ENCODE measurements at places on chromosomes 3 and 15.
A peak's percentile ranks its signal among the peaks of the same experiment; 100 is the strongest.

DNA sequence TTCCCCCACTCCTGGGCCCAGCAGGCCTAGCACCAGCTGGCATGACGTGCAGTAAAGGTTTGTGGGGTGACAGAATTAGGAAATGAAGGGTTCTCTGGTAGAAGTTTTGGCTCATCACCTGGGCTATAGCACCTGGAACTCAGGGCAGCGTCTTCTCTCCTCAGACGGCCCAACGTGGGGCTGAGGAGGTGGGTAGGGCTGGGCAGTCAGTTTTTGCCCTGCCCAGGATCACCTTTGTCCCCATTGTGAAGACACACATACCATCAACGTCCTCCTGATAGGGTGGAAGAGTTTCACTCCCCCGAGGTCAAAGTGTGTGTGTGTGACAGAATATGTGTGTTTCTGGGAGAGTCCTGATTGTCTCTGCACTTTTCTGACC lies 12.1 kb downstream of the KBTBD13 start:
- no peak for DNase-seq

DNA sequence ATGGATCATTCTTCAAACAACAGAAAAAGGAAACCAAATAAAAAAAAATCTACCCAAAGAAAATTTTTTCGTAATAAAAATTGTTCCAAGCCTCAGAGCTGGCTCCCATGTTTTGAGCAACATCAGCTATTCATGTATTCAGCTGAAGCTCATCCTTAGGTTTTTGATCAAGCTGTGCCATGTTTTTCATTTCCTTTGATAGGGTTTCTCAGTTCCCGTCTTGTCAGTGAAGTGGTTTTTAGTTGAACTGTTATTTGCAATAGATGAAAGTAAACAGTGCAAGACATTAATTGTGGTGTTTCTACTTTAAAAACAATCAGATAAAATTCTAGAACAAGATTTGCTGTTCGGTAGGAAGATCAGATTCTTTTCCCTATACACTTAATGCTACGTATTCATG lies 55.4 kb upstream of the SPTSSB start:
- no peak for DNase-seq

DNA sequence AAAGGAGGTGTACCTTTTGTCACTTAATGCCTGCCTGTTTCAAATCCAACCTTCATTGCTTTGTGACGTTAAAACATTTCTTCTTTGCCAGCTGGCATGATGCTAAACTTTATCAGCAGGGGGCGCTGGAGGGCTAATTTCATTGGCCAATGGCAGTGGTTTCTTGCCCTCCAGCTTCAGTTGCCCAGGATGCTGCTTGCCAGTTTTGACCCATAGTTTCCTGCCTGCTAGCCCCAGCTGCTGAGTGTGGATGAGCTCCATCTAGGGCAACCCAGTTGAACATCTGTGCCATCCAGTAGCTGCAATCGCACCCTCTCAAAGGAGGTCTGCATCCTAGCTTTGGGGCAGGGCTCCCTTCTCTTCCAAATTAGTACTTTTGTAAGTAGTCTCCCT lies 22.1 kb downstream of the ACKR2 start:
- peak; percentile 48 for DNase-seq

DNA sequence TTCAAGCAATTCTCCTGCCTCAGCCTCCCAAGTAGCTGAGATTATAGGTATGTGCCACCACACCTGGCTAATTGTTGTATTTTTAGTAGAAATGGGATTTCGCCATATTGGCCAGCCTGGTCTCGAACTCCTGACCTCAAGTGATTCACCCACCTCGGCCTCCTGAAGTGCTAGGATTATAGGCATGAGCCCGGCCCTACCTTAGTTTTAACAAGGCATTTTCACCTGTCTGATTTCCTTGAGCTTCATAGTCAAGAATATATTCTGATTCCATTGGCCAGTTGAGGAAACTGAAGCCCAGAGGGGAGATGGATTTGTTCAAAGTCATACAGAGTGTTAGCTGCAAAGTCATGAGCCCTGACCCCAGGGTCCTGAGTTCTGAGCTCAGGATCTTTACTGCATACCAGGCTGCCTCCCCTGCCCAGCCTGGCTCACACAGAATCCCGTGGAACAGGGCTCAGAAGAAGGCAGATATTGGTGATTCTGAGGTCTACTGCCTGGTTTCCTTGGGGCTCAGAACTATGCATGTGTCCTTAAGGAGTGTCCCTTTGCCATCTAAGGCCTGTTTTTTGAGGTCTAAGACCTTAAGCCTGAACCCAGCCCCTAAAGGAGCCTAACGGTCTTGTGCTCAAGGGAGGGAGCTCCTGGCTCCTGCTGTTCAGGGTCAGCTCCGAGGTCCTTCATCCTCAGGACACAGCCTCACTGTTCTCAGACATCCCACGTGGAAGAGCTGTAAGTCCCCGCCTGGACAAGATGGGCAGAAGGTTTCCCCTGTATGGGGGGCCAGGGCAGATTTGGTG lies 134.4 kb downstream of the SMAD6 start:
- DNase-seq, result no peak

GRCh38 chr15:58793862-58794261 lies 22.8 kb downstream of the MINDY2 start:
- no peak for DNase-seq
